ENCODE measurements at places on chromosomes 1 and 21. TPM values are rescaled to one million over a fixed set of nuclear protein-coding genes. Genes with fewer than 3 reads are reported as not detected.

GRCh38 chr1:166080277-166080966 is 86.4 kb downstream of the FAM78B start:
- no peak overlapping the region for H3K27ac ChIP-seq
- H3K36me3 ChIP-seq: no peaks in the 10 kb centered on the region
- no peak overlapping the region for H3K4me3 ChIP-seq
- DNase-seq: no peak

The SAMD11 gene
- total RNA-seq: 0.37 TPM

The B4GALT2 gene
- 47.6 TPM for total RNA-seq

DNA sequence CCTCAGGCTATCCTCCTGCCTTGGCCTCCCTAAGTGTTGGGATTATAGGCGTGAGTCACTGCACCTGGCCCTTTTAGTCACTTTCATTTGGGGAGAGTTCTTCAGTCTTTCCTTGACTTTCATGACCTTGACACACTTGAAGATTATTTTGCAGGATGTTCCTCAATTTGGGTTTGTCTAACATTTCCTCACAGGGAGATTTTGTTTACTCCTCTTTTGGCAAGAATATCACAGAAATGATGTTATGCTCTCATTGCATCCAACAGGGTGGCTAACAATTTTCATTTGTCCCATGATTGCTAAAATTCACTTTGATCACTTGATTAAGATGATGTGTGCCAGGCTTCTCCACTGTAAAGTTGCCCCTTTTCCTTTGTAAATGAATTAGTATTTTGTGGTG is 164.0 kb downstream of the ADSS2 start:
- no peaks in the 10 kb centered on the region for H3K36me3 ChIP-seq
- no peak overlapping the region for H3K4me3 ChIP-seq
- no peaks in the 10 kb centered on the region for H3K4me1 ChIP-seq
- DNase-seq: no peak
- H3K27me3 ChIP-seq: peaks cover 5% of the 10 kb centered on the region
- no peak overlapping the region for H3K27ac ChIP-seq

DNA sequence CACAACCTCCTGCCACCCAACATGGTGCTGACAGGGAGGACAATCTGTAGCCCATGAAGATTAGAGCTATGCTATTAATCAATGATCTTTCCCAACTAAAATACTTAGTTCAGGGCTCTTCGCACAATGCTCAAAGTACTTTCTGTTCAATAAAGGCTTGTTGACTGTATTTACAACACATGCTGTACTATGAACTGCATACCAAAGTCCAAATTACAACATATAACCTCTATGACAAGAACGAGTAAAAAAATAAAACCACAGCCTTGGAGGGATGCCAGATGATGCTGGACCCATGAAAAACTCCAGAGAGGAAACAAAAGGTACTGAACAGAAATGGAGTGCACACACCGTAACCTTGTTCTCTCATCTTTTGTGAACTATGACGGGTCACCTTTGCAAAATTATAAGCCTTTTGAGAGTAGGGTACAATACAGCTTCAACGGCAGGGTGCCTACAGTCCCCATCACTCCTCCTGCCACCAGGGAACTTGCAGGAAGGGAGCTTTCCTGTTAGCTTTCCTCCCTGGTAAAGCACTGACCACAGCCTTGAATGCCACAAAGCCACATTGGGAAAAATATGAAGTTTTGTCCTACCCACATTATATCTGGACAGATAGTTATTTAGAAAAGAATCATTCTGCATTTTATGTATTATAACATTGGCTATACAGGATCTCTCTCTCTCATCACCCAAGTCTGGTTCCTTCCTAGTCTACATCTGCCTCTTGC is 175.6 kb downstream of the NRIP1 start:
- no peak overlapping the region for H3K27ac ChIP-seq
- H3K4me1 ChIP-seq: peaks cover 7% of the 10 kb centered on the region
- H3K4me3 ChIP-seq: no peak overlapping the region

GRCh38 chr1:200029035-200029821 is 1.7 kb downstream of the NR5A2 start:
- no peaks in the 10 kb centered on the region for H3K36me3 ChIP-seq
- H3K4me1 ChIP-seq: no peaks in the 10 kb centered on the region
- no peak for DNase-seq
- peak overlapping the region; percentile 62 for H3K4me3 ChIP-seq
- peaks cover 3% of the 10 kb centered on the region for H3K27me3 ChIP-seq

The PLA2G4A gene
- total RNA-seq: 0.71 TPM

The ZNF697 gene
- 3.8 TPM for total RNA-seq

The KCNJ6 gene
- total RNA-seq: not detected

DNA sequence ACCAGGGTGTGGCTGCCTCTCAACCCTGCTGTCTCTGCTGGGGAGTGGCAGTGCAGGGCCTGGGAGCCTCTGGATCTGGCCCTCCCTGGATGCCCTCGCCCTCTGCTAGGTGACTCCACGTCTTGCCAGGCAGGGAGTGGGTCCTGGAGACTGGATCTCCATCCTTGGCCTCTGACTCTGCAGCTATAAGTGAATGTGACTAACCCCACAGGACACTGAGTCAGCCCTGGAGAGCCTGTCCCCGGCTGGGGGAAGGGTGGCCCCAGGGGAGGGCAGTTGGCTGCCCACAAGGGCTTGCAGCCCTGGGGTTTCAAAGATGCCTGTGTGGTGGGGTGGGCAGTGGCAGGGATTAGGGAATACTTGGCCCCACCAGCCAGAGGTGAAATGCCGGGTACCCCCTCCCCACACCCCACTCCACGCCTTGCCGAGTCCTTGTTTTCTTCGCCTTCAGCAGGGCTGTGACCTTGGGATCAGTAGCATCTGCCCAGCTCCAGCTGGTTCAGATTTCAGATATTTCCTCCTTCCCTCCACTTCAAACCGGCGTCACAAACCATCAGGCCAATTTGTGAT is 1.9 kb upstream of the MYBPH start:
- no peaks in the 10 kb centered on the region for H3K27me3 ChIP-seq
- DNase-seq: peak; percentile 69

DNA sequence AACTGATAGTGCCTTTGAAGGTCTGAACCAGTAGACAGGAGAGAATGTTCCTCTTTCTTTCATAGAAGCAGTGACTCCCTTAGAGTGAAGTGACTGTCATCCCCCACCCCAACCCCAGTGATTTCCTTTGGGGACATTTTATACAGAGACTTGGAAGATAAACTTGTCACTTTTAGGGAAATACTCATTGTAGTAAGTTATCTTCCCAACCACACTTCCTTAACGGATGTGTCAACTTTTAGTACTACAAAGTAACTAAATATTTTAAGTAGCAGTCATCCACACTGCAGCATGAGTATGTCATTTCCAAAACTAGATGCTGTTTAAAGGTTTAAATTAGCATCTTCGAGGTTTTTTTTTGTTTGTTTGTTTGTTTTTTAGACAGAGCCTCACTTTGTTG is 13.7 kb downstream of the LRRC8B start:
- peaks cover 19% of the 10 kb centered on the region for H3K4me1 ChIP-seq
- H3K36me3 ChIP-seq: no peaks in the 10 kb centered on the region
- H3K4me3 ChIP-seq: no peak overlapping the region

The RASSF5 gene
- total RNA-seq: 1.5 TPM

The UBE2U gene
- not detected for total RNA-seq

The COL9A2 gene
- total RNA-seq: not detected

DNA sequence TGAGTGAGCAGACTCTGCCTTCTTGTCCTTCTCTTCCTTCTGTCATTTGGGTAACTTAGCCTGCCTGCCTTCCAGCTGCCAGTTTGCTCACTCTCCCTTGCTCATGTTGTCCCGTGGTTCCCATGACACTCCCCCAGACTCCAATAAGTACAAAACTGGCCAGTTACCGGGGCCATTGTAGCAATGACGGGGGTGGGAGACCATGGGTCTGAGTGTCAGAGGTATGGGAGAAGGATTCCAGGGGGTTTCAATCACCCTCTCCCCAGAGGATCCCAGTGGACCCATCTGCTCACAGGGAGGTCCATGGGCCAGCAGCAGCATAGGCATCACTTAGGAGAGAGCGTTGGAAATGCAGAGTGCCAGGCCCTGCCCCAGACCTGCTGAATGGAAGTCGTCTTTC is 51.3 kb downstream of the CAPN9 start:
- H3K36me3 ChIP-seq: no peaks in the 10 kb centered on the region
- no peak overlapping the region for H3K4me3 ChIP-seq

The CDC20 gene
- total RNA-seq: not detected

DNA sequence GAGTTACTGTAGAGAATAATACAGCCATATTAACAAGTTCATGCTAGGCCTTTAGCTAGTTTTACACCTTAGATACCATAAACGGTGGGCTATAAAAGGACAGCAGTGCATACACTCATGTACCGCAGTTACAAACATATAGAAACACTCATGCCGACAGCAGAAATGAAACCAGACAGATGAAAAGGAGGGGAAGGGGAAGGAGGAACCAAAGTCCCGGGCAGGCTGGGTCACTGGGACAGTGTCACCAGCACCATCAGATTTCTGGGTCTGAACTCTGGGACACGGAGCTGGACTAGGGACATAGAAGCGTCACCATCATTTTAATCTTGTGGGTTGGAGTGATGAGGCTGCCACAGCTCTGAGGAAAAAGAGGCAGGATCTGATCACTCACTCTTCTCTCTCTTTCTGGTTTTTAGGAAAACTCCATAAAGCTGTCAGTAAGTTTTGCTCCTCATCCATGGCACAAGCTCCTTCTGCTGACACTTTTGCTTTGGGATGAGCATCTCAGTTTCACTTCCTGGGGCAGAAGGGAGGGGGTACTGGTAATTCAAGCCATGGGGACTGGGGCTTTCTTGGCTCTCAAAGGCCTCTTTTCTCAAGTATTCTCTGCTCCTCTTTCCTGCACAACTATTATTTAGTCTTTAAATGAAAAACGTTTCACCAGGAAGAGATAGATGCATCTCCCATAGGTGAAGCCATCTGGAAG is 7.8 kb upstream of the ZNF691 start:
- H3K36me3 ChIP-seq: peaks cover 26% of the 10 kb centered on the region
- no peak for DNase-seq

The SLC44A5 gene
- total RNA-seq: 7.5 TPM

- DNase-seq: peak; percentile 70
- no peaks in the 10 kb centered on the region for H3K27me3 ChIP-seq
- H3K4me1 ChIP-seq: peaks cover 32% of the 10 kb centered on the region
- H3K4me3 ChIP-seq: peak overlapping the region; percentile 70
These were observed 1.8 kb upstream of the FABP3 start for GRCh38 chr1:31374511-31375196.

DNA sequence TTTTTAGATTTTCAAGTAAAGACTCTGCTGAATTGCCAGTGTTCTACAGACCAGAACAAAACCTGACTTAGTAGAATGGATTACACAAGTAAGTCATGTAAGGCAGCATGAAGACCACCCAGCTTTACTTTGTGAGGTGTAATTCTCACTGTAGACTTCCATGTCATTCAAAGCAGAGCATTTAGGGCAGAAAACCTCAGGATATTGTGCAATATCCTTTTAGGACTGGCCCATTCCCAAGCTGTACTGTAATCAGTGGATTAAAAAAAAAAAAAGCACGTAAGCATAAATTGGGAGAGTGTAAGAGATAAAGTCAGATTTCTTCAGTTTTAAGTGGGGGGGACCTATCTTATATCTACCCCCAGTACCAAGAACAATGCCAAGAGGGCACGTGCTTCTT is 380.5 kb upstream of the PRMT6 start:
- no peaks in the 10 kb centered on the region for H3K27me3 ChIP-seq
- H3K4me3 ChIP-seq: no peak overlapping the region
- no peaks in the 10 kb centered on the region for H3K36me3 ChIP-seq
- H3K4me1 ChIP-seq: no peaks in the 10 kb centered on the region
